ENCODE measurements at places on chromosomes 3 and 15.
A peak's percentile ranks its signal among the peaks of the same experiment; 100 is the strongest.

DNA sequence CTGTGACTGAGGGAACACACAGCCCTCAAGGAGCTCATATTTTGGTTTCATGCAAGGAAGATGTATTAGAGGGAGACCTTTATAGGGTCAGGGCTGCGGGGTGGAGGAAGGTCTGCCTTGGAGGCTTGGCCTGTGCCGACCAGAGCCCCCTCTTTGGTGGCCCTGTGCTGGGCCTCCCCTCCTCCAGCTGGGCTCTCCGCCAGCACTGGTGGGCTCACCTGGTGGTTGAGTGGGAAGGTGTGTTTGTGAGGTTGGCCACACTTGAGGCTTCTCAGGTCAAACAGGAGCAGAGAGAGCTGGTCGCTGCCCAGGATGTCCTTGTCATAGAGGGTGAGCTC lies 2.6 kb downstream of the PLA2G4F start:
- H3K4me3 ChIP-seq: no peak overlapping the region
- H3K27ac ChIP-seq: no peak overlapping the region
- no peaks in the 10 kb centered on the region for H3K27me3 ChIP-seq
- no peaks in the 10 kb centered on the region for H3K4me1 ChIP-seq

- no peaks in the 10 kb centered on the region for H3K36me3 ChIP-seq
- no peak for ATAC-seq
- H3K27me3 ChIP-seq: peaks cover 26% of the 10 kb centered on the region
- H3K27ac ChIP-seq: no peak overlapping the region
- no peak overlapping the region for H3K4me3 ChIP-seq
- H3K4me1 ChIP-seq: no peaks in the 10 kb centered on the region
Observed at GRCh38 chr3:123765475-123766128, 118.5 kb downstream of the MYLK start.

DNA sequence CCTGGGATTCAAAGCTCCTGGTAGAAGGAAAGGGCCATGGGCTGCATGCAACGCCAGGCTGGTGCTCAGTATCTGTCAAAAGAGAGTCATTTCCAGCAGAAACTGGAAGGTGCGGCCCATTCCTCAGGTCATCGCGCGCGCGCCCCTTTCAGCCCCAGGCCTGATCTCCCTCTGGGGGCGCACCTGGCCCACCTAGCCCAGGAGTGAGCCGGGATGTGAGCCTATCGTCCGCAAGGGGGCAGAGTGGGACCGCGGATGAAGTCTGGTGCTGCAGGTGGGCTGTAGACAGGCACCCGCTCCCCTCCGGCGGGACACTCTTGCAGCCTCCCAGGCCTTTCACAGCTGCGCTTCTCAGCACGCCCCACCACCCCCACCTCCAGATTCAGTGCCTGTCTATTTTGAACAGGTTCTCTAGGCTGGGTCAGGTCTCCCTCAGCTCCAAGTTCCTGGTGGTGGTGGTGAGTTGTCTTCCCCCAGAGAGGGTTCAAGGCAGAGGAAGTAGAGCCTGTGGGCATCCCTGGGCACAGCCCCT lies 5.8 kb upstream of the RPL29 start:
- ATAC-seq: peak; percentile 93
- no peaks in the 10 kb centered on the region for H3K36me3 ChIP-seq
- peaks cover 7% of the 10 kb centered on the region for H3K4me1 ChIP-seq

GRCh38 chr3:45321607-45322391 lies 66.6 kb upstream of the LARS2 start:
- no peak overlapping the region for H3K4me3 ChIP-seq
- no peak overlapping the region for H3K27ac ChIP-seq
- H3K27me3 ChIP-seq: peaks cover 19% of the 10 kb centered on the region
- H3K36me3 ChIP-seq: no peaks in the 10 kb centered on the region

DNA sequence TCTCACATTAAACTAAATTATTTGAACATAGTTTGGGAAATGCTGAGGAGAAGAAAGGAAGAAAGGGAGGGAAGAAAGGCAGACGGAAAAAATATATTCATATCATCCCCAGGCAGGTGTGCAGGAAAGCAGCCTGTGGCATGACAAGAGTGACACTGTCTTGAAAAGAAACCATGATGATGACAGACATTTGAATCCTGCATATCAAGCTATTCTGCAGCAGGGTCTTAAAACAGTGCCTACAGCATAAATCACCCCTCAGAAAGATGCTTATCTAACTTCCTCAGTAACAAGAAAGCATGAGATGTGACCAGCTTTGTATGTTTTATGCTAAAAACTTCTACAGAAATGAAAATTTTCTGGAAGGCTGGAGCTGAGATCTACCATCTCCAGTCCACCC lies 144.5 kb upstream of the GRM7 start:
- no peaks in the 10 kb centered on the region for H3K36me3 ChIP-seq
- ATAC-seq: no peak
- no peak overlapping the region for H3K4me3 ChIP-seq
- H3K27me3 ChIP-seq: no peaks in the 10 kb centered on the region
- peaks cover 12% of the 10 kb centered on the region for H3K4me1 ChIP-seq
- no peak overlapping the region for H3K27ac ChIP-seq

DNA sequence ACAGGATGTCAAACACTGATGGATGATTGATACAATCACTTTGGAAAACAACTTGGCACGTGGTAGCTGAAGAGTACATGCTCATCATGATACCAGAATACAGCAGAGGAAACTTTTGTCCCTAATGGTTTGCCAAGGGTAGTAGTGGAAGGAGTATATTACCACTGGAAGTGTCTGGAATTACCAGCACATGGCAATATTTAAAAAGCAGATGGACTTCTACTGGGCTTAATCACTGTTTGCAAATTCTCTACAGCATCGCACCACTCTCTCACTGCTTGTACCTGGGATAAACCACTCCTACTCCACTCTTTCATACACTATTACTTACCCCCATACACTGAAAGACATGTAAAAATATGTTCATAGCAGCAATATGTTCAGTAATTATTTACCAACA lies 19.6 kb upstream of the GP5 start:
- H3K27ac ChIP-seq: no peak overlapping the region
- no peak overlapping the region for H3K4me3 ChIP-seq
- peaks cover 52% of the 10 kb centered on the region for H3K36me3 ChIP-seq
- H3K4me1 ChIP-seq: no peaks in the 10 kb centered on the region
- ATAC-seq: no peak

DNA sequence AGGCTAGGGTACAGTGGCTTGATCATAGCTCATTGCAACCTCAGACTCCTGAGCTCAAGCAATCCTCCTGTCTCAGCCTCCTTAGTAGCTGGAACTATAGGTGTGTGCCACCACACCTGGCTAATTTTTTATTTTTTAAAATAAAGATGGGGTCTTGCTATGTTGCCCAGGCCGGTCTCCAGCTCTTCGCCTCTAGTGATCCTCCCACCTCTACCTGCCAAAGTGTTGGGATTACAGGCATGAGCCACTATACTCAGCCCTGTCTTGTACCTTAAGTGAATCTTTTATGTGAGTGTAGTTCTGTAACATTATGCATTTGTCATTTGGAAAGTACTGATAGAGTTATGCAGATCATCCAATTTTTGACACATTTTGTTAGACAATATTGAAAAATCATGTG lies 66.9 kb upstream of the C15orf39 start:
- no peaks in the 10 kb centered on the region for H3K36me3 ChIP-seq
- H3K27me3 ChIP-seq: no peaks in the 10 kb centered on the region
- no peak overlapping the region for H3K4me3 ChIP-seq
- peaks cover 32% of the 10 kb centered on the region for H3K4me1 ChIP-seq
- H3K27ac ChIP-seq: no peak overlapping the region

DNA sequence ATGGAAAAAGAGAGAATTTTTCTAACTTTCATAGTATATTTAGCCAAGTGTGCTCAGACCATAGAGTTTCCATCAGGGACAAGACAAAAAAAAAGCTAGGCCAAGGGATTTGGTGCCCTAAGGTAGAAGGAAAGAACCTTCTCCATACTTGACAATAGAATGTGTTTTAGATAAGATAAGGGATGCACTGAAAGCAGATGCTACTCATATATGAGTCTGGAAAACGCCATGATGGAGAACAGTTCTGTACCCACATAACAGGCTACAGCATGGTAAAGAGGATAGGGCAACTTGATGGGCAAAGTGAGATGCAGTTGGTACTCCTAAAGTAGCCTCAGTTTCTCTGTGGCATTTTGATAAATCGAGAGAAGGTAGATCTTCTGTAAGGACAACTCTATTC lies 216.4 kb upstream of the NECTIN3 start:
- H3K27me3 ChIP-seq: no peaks in the 10 kb centered on the region
- H3K4me1 ChIP-seq: no peaks in the 10 kb centered on the region
- H3K4me3 ChIP-seq: no peak overlapping the region
- ATAC-seq: no peak
- H3K36me3 ChIP-seq: no peaks in the 10 kb centered on the region

- H3K4me3 ChIP-seq: no peak overlapping the region
- no peak for ATAC-seq
- no peak overlapping the region for H3K27ac ChIP-seq
Observed at GRCh38 chr3:134327594-134327975, 46.7 kb downstream of the AMOTL2 start.

- H3K4me1 ChIP-seq: peaks cover 34% of the 10 kb centered on the region
- no peak overlapping the region for H3K4me3 ChIP-seq
- no peaks in the 10 kb centered on the region for H3K36me3 ChIP-seq
- ATAC-seq: no peak
Observed at GRCh38 chr3:194766845-194767244, 81.2 kb downstream of the FAM43A start.

DNA sequence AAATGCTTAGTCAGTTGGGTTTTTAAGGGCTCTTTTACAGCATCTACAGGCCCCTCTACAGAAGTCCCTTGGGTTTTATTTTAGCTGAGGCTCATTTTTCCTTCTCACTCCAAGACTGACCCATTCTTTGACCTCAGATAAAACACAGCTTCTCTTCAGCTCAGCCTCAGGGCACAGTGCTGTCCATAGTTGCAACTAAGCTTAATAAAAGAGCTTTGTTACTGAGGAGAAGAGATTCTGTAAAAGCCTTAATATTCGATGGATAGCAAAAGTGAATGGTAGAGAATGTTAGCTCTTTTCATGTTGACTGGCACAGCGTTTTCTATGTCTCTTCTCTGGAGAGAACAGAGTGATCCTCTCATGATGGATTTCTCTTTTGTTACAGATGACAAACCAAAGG lies 277.9 kb downstream of the BBX start:
- peaks cover 2% of the 10 kb centered on the region for H3K4me1 ChIP-seq
- no peak overlapping the region for H3K27ac ChIP-seq
- ATAC-seq: no peak
- H3K36me3 ChIP-seq: peaks cover 60% of the 10 kb centered on the region
- no peak overlapping the region for H3K4me3 ChIP-seq

DNA sequence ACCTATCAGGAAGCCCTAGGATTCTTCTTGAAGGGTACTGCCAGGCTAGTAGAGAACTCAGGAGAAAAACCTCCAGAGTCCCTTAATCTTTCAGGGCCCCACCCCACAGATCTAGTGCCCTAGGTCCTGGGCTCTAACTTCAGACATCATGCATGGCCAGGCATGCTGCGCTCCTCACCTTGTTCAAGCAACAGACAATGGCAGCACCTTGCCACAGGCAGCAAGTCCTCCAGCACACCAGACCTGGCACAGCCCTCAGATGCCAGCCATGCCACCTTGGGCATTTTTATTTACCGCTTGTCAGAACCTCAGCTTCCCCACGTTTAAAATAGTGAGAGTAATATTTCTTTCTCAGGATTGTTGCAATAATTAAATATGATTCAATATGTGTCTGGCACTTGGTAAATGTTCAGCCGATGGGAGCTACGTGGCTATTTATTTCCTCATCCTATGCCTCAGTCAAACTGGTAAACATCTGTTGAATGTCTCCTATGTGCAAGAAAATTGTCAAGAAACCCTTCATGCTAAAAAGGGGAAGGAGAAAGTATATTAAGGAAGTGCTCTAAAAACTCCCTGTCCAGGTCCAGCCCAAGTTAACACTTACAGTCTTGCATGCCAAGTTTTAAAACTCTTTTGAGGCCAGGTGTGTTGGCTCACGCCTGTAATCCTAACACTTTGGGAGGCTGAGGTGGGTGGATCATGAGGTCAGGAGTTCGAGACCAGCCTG lies 14.5 kb upstream of the CCR1 start:
- no peak overlapping the region for H3K4me3 ChIP-seq
- peaks cover 46% of the 10 kb centered on the region for H3K4me1 ChIP-seq
- peaks cover 6% of the 10 kb centered on the region for H3K36me3 ChIP-seq

DNA sequence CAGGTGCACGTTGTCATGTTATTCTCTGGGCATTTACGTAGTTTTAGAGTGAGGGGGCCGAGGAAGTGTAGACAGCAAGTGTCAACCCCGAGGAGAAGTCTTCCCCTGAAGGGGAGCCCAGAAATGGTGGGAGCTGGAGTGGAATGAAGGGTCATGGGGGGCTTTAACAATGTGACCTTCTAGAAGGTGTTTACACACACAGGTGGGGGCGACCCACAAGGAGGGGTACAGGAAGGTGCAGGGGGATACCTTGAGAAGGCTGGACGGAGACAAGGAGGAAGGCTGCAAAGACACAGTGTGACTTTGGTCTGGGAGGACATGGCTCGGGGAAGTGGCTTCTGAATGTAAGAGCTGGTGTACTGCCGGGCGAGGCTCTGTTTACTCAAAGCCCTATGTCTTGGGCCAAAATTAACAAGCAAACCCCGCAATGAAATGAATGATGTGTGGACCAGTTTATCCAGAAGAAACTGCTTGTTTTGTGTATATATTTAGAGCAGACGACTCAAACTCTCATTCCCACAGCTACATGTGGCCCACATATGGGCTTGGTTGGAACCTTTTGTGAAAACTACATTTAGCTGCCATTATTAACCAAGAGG lies 18.7 kb downstream of the TRPM1 start:
- no peak overlapping the region for H3K27ac ChIP-seq
- peaks cover 22% of the 10 kb centered on the region for H3K4me1 ChIP-seq
- H3K36me3 ChIP-seq: no peaks in the 10 kb centered on the region
- ATAC-seq: no peak
- no peaks in the 10 kb centered on the region for H3K27me3 ChIP-seq

GRCh38 chr15:32222716-32223115 lies 180.4 kb downstream of the GOLGA8K start:
- H3K27ac ChIP-seq: no peak overlapping the region
- no peaks in the 10 kb centered on the region for H3K36me3 ChIP-seq
- H3K4me3 ChIP-seq: no peak overlapping the region
- ATAC-seq: no peak
- H3K27me3 ChIP-seq: no peaks in the 10 kb centered on the region

GRCh38 chr3:113948015-113948917 lies 453 bp downstream of the ZDHHC23 start:
- peaks cover 18% of the 10 kb centered on the region for H3K36me3 ChIP-seq
- H3K4me3 ChIP-seq: peak overlapping the region; percentile 84
- peaks cover 20% of the 10 kb centered on the region for H3K4me1 ChIP-seq

GRCh38 chr15:59051873-59052861 lies 52.8 kb upstream of the CCNB2 start:
- H3K27me3 ChIP-seq: no peaks in the 10 kb centered on the region
- H3K4me3 ChIP-seq: peak overlapping the region; percentile 39
- peaks cover 41% of the 10 kb centered on the region for H3K36me3 ChIP-seq
- H3K4me1 ChIP-seq: peaks cover 35% of the 10 kb centered on the region

DNA sequence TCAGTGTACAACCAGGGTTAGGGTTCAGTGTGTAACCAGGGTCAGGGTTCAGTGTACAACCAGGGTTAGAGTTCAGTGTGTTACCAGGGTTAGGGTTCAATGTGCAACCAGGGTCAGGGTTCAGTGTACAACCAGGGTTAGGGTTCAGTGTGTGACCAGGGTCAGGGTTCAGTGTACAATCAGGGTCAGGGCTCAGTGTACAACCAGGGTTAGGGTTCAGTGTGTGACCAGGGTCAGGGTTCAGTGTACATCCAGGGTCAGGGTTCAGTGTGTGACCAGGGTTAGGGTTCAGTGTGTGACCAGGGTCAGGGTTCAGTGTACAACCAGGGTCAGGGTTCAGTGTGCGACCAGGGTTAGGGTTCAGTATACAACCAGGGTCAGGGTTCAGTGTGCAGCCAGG lies 33.3 kb downstream of the CYP11A1 start:
- H3K4me1 ChIP-seq: no peaks in the 10 kb centered on the region
- ATAC-seq: no peak
- no peak overlapping the region for H3K4me3 ChIP-seq
- no peaks in the 10 kb centered on the region for H3K27me3 ChIP-seq
- H3K27ac ChIP-seq: no peak overlapping the region

All from stimulated activated memory B cell treated with anti-CD40 and anti-IgM and Interleukin-4, amounts not matched to agents 10 μg/mL and 1 μg/mL and 100 μg/mL, for 72 hours (primary cell).